Bronchial epithelial cell (primary cell): ENCODE measurements at places on chromosomes 11 and 22.

GRCh38 chr11:85930879-85931366 lies 75.7 kb downstream of the CCDC83 start:
- no peak for DNase-seq

DNA sequence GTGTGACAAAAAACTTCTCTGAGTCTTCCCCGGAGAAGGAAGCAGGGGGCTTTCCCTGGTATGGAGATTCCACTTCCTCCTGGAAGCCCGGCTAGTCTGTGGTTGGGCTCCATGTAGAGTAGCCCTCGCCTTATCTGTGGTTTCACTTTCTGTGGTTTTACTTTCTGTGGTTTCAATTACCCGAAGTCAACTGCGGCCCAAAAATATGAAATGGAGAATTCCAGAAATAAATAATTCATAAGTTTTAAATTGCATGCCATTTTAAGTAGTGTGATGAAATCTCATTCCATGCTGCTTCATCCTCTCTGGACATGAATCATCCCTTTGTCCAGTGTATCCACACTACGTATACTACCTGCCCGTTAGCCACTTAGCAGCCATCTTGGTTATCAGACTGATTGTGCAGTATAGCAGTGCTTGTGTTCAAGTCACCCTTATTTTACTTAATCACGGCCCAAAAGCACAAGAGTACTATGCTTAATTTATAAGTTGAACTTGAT lies 275.0 kb upstream of the SESN3 start:
- DNase-seq = no peak

DNA sequence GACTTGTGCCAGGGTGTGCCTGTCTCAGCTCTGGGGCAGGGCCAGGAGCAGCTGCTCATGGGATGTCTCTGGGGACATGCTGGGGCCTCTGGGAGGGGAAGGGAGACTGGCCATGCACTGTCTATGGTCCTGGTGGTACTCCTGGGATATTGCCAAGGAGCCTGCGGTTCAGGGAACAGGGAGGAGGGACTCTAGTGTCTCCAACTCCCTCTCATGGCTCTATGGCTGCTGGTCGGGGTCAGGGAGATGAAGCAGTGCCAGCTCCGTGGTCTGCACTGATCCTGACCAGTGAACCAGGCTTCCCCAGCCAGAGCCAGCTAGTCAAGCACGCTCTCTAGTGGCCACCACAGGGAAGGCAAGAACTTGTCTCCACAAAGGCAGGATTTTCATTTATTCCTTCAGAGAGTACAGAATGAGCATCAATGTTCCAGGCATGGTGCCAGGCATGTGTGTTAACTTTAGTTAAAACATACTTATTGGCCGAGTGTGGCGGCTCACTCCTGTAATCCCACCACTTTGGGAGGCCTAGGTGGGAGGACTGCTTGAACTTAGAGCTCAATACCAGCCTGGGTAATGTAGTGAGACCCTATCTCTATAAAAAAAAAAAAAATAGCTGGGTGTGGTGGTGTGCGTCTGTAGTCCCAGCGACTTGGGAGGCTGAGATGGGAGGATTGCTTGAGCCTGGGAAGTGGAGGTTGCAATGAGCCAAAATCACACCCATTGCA lies 2.5 kb upstream of the BEST1 start:
- DNase-seq = peak; percentile 62

DNA sequence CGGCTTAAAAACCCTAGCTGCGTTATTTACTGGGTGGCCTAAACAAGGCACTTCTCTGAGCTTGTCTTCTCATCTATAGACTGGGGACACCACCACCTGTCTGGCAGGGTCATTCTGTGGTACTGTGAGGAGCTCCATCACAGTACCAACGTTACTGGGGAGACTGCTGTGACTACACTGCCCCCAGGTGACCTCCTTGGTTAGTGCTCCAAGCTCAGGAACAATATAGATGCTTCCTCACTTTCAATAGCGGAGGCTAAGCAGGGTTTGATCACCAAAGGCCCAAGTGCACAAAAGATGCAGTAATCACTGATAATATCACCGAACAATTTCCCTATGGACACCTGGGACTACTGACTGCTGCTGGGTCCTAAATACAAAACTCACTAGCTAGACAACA lies 18.8 kb downstream of the PRPF19 start:
- peak; percentile 45 for DNase-seq

GRCh38 chr11:128965485-128965884 lies 22.8 kb upstream of the TP53AIP1 start:
- DNase-seq = no peak

DNA sequence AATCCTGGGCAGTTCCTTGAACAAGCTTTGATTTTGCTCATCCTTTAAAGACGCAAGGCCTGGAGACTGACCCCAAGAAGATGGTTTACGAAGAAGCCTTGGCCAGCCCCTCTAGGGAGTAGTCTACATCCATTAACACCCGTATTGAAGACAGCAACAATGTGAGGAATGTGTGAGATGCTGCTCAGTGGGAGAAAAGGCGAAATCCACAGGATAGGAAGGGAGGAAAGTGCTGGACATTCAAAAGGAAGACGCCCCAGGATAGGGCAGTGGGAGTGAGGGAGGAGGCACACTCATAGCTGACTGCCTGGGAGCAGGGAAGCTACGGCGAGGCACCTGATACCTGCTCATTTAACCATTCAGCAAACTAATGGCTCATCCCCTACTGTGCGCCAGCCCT lies 114.1 kb downstream of the RRAS2 start:
- no peak for DNase-seq

DNA sequence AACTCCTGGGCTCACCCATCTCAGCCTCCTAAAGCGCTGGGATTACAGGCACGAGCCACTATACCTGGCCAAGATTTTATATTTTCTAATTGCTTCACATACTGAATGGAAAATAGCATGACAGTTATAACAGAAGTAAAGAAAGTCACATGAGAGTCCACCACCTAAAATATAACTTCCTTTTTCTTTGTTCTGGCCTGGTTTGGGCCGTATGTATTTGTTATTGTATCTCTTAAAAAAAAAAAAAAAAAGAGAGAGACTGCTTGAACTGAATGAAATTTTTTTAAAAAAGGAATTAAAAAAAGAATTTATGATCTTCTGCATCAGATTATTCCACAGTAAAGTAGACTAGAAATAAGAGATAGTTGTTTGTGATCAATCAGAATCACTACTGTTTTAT lies 86.0 kb upstream of the GRIK4 start:
- no peak for DNase-seq

DNA sequence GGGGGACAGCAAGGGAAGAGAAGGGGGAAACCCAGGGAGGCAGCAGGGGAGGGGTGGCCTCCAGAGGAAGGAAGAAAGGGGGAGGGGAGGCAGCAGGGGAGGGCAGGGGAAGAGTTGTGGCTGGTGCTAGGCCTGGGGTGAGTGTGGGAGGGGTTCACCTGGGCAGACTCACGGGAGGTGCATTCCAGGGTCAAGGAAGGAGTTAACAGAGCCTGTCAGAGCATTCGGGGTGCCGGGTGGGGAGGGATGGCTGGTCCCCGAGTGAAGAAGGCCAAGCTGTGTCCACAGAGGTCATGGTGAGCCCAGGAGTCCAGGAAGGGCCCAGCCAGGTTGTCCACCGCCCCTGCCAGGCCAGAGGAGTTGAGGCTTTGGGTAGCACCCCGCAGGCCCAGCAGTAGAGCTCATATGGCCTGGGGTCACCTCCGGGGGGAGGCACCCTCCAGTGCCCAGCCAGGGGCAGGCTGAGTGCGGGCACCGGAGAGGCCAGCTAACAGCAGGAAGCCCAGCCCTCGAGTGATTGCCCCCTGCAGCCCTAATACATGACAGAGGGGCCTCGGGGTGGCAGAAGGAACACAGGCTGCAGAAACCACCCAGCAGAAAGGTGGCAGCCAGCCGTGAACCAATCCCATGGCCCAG lies 31.1 kb upstream of the PPARA start:
- DNase-seq = no peak

DNA sequence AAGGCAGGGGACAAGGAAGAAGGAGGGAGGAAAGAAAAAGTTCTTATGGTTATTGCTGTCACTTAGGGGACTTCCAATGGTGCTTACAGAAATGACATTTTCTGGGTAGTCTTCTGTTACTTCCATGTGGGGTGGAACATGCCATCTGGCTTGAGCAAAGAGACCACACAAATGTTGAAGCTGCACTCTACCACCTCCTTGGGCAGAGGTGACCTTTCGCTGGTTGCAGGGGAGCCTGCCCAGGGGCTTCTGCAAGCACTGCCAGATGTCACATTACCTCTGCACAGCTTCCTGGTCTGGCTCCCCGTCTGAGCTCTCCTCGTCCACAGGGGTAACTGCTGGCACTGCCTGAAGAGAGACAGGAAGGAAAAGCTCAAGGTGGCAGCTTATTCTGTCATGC lies 32.6 kb upstream of the APOA1 start:
- no peak for DNase-seq

- DNase-seq = no peak
Observed at GRCh38 chr11:115606498-115607220, 102.4 kb upstream of the CADM1 start.

GRCh38 chr11:123653483-123653826 lies 969 bp downstream of the SCN3B start:
- no peak for DNase-seq

- no peak for DNase-seq
Observed at GRCh38 chr11:18772211-18772610, 19.4 kb downstream of the PTPN5 start.

DNA sequence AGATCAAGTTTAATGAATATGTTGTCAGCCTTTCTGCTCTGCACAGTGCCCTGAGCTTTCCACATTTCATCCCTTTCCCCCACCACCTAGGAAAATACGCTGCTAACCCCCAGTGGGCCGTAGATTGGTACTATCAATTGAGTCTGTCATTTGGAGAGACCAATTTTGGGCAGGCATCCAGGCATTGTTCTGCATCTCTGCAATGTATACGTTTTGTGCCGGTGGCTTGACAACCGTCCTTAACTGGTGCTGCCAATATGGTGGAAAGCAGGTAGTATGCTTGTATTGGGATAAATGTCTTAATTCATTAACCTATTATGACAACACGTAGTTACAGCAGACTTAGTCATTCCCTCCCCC lies 1.3 kb downstream of the ELMOD1 start:
- DNase-seq = no peak

- DNase-seq = peak; percentile 22
Observed at GRCh38 chr11:109016724-109017123, 351.9 kb downstream of the DDX10 start.

DNA sequence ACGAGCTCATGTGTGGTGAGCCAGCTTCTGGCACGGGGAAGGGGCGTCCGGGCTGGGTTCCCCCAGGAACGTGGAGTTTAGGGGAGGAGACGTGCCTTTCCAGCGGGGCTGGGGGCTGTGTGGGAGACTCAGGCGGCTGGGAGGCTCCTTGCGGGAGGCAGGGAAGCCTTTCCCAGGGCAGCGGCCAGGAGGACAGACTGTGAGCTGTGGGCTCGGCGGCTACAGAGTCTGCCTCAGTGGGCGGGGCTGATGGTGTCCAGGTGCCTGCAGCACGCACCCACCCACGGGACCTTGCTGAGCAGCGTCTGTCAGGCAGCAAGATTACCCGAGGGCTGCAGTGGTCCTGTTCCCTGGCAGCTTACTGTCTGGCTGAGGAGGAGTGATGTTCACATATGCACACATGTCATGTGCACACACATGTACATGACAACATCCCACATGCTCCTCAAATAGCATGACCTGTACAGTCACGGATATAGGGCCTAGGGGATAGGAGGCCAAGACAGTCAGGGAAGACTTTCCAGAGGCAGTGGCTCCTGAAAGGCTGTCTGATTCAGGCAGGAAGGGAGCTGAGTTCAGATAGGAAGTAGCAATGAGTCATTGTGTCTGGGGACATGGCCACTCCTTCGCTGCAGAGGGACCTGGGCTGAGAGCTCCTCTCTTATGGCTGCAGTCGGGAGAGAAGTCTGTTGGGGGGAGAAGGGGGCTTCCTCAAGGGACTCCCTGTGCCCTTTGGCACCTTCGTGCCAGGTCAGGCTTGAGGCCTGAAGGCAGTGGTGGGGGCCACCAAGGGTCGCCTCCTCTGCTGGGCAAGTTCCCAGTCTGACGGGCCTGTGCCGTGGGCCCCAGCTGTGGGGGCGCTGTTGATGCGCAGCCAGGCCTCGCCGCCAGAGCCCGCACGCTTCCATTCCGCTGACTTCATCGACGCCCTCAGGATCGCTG lies 23.3 kb upstream of the PPP6R3 start:
- peak; percentile 66 for DNase-seq

DNA sequence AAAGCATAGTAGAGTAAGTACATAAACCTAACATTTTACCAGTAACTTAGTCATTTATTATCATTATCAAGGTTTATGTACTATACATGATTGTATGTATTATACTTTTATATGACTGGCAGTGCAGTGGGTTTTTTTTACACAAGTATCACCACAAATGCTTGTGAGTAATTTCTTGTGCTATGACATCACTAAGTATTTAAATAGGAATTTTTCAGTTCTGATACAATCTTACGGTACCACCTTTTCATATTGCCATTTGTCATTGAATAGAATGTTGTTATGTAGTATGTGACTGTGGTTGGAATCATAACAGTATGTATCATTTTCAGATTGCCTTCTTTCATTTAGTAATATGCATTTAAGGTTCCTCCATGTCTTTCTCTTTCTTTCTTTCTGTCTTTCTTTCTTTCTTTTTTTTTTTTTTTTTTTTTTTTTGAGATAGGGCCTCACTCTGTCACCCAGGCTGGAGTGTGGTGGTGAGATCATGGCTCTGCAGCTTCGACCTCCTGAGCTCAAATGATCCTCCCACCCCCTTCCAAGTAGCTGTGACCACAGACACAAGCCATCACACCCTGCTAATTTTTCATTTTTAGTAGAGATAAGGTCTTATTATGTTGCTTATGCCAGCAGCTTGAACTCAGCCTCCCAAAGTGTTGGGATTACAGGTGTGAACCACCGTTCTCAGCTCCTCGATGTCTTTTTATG lies 18.6 kb downstream of the ATM start:
- no peak for DNase-seq

DNA sequence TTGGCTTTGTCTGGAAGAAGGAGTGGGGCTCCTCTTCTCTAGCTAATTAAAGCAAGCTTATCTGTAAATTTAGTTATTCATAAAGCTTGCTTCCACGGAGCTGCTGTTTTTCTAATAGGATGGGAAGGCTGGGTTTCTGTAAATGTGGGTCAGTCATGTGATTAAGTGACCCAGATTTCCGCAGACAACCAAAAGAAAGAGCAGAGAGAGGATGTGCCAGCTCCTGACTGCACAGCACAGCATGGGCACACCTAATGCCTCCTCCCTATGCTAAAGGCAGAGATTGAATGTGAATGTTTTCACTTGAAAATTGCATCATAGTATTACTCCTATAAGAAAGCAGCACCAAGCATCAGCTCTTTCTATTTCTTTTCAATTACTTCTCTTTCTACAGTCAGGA lies 160.2 kb downstream of the FAT3 start:
- no peak for DNase-seq

GRCh38 chr22:29143941-29144785 lies 61.5 kb upstream of the EMID1 start:
- DNase-seq = no peak

- DNase-seq = no peak
Observed at GRCh38 chr22:25069758-25070481, 117.4 kb downstream of the KIAA1671 start.
